ENCODE measurements at places on chromosomes 1 and 21.
A peak's percentile ranks its signal among the peaks of the same experiment; 100 is the strongest.

- H3K27ac ChIP-seq, result no peak overlapping the region
- no peak overlapping the region for H3K4me3 ChIP-seq
- H3K4me1 ChIP-seq, result peaks cover 4% of the 10 kb centered on the region
- H3K27me3 ChIP-seq, result no peaks in the 10 kb centered on the region
- no peak for DNase-seq
- H3K36me3 ChIP-seq, result no peaks in the 10 kb centered on the region
These were observed 80.5 kb upstream of the RALGPS2 start for GRCh38 chr1:178644308-178645120.

- H3K4me3 ChIP-seq, result peak overlapping the region; percentile 33
- no peak overlapping the region for H3K27ac ChIP-seq
- no peaks in the 10 kb centered on the region for H3K27me3 ChIP-seq
- DNase-seq, result no peak
- H3K36me3 ChIP-seq, result no peaks in the 10 kb centered on the region
These were observed 586 bp downstream of the COL24A1 start for GRCh38 chr1:86155807-86156565.

GRCh38 chr1:47645151-47645550, 207.3 kb downstream of the FOXD2 start:
- H3K27ac ChIP-seq, result no peak overlapping the region
- H3K4me1 ChIP-seq, result no peaks in the 10 kb centered on the region
- H3K36me3 ChIP-seq, result no peaks in the 10 kb centered on the region
- H3K27me3 ChIP-seq, result no peaks in the 10 kb centered on the region
- H3K4me3 ChIP-seq, result no peak overlapping the region

DNA sequence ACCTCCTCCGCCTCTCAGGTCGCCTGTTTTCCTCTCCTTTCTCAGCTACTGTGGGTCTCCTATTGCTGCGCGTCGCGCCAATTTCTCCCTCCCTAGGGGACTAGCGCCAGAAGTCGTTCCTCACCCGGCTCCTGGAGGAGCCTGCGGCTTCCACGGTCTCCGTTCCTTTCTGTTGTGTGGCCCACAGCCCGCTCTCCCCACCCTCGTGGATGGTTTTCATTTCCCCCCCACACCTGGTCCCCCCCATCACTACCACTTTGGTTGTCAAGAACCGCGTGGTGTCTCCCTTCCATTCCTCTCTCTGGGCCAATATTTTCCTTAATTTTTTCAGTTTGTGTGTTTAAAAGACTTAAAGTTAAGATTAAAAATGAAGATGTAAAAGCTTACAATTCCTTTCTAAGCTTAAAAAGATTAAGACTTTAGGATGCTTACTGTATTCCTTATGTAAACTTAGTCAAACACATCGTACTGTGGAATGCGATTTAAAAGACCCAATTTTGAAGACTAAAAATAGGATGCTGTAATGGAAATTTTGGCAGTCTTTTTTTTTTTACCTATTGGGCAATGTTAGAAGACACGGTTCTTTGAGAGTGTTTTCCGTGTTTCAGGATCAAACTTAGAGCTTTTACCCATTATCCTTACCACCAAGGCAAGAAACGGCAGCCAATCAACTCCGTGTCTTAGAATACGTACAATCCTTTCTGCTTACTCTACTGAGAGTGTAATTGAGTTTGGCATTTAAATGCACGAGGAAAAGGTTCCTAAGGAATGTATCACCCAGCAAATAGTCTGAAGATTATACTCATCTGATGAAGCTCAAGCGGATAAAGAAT, 773 bp downstream of the CNST start:
- no peak for DNase-seq
- no peaks in the 10 kb centered on the region for H3K27me3 ChIP-seq
- peaks cover 7% of the 10 kb centered on the region for H3K4me1 ChIP-seq

GRCh38 chr1:110696818-110697217, 22.1 kb upstream of the KCNA3 start:
- no peaks in the 10 kb centered on the region for H3K4me1 ChIP-seq
- H3K27me3 ChIP-seq, result no peaks in the 10 kb centered on the region
- H3K27ac ChIP-seq, result no peak overlapping the region

GRCh38 chr1:46481961-46482360, 7.7 kb upstream of the DMBX1 start:
- H3K36me3 ChIP-seq, result no peaks in the 10 kb centered on the region
- no peak overlapping the region for H3K4me3 ChIP-seq

- DNase-seq, result no peak
These were observed 198.7 kb downstream of the SETD4 start for GRCh38 chr21:35861661-35862060.

GRCh38 chr1:240912821-240913220, 300.9 kb upstream of the GREM2 start:
- H3K4me3 ChIP-seq, result no peak overlapping the region
- H3K27ac ChIP-seq, result no peak overlapping the region
- no peaks in the 10 kb centered on the region for H3K27me3 ChIP-seq

- no peak overlapping the region for H3K27ac ChIP-seq
- H3K4me3 ChIP-seq, result no peak overlapping the region
- peaks cover 2% of the 10 kb centered on the region for H3K4me1 ChIP-seq
- no peaks in the 10 kb centered on the region for H3K36me3 ChIP-seq
These were observed 42.0 kb upstream of the SCCPDH start for GRCh38 chr1:246681900-246682895.

DNA sequence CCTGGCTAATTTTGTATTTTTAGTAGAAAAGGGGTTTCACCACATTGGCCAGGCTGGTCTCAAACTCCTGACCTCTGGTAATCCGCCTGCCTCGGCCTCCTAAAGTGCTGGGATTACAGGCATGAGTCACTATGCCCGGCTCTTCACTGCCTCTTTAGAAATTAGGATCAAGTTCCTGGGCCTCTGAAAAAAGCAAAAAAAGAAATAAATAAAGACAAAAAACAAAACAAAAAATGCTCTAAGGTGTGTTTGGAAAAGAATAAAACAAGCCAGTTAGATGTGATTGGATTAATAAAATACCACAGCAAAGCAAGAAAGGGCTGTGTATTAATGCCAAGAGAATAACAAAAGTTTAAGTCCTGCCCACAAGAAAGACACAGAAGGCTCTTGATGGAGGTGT, 4.2 kb upstream of the ABCB10 start:
- H3K27ac ChIP-seq, result no peak overlapping the region
- DNase-seq, result no peak
- H3K4me1 ChIP-seq, result peaks cover 4% of the 10 kb centered on the region
- H3K36me3 ChIP-seq, result no peaks in the 10 kb centered on the region
- H3K27me3 ChIP-seq, result no peaks in the 10 kb centered on the region
- H3K4me3 ChIP-seq, result no peak overlapping the region

DNA sequence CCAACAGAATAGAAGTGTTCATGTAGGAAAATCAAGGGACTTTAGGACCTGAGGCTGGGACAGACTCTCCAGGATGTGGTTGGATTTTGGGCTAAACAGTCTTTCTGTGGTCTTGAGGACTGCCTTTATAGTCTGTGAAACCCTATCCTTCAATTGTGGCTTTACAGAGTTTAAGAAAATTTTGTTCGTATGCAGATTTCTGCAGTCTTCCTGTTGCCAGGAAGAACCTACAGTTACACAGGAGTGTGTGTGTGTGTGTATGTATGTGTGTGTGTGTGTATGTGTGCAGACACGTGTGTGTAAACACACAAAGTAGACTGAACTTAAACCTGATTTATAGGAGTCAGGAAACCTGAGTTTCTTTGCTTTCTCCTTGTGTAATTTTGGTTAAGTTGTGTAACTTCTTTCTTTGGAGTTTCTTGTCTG, 22.8 kb downstream of the NEK7 start:
- H3K27ac ChIP-seq, result no peak overlapping the region
- H3K4me3 ChIP-seq, result no peak overlapping the region
- H3K4me1 ChIP-seq, result peaks cover 8% of the 10 kb centered on the region
- DNase-seq, result no peak
- no peaks in the 10 kb centered on the region for H3K36me3 ChIP-seq

DNA sequence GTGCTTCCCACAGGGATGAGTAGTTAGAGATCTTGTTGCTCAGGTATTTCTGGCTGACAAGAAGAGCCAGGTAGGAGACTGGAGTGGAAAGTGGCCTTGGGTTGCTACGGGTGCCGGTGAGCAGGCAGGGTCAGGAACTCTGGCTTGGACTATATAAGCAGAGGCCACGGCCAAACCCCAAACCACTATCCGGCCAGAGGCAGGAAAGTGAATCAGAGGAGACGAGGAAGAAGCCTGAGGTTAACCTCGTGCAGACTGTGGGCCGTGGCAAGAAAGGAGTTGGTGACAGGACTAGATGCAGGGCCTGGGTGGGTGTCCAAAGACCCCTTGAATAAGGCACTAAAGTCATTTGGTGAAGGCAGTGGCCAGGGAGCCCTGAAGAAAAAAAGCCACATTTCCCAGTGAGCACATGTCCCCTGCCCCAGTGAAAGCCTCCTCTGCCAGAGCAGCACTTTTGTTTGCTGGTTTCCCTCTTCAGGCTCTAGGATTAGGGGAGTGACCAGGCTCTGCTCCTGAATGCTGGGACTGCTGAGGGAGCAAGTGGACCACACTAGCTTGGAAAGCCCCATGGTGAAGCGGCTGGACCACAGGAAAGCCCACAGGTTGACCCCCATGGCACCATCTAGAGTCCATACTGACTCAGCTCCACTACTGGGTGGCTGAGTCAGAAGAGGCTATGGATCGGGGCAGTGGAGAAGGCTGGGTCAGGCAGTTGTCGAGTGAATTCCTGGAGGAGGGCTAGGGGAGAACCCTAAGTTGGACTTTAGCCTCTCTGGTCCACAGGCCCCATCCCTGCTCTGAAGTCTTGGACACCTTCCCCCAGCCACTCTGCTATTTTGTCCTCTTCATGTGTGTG, 23.4 kb downstream of the CSF1 start:
- H3K4me3 ChIP-seq, result no peak overlapping the region
- no peaks in the 10 kb centered on the region for H3K36me3 ChIP-seq
- peaks cover 23% of the 10 kb centered on the region for H3K4me1 ChIP-seq
- DNase-seq, result no peak
- no peak overlapping the region for H3K27ac ChIP-seq

DNA sequence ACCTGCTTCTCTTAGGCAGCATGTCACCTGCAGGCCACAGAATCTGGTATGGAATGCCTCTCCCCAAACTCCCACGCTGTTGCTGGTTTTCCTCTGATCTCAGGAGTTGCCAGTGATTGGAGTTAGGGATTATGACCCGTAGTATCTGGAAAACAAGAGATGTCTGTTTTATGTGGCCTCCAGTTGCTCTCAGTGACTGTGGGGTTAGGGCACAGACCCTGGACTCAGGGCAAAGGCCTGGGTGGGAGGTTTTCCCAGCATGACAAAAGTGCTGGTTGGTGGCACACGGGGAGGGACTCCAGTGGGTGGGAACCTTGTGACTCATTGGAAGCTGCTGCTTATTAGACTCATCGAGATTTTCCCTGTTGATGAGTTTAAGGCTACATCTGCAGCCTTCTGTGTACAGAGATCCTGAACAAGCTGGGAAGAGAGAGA, at the start of gene NR1I3:
Gene NR1I3, minus strand, starts transcription at position 165 of the 435 bp plus-strand sequence. CDS start 1,638 bp downstream, outside the sequence.
- no peak within 1 kb of the TSS for H3K27ac ChIP-seq
- no peaks in the 10 kb centered on the region for H3K4me1 ChIP-seq
- H3K4me3 ChIP-seq, result no peak within 1 kb of the TSS
- H3K27me3 ChIP-seq, result no peaks in the 10 kb centered on the region
- H3K36me3 ChIP-seq, result no peaks in the 10 kb centered on the region
- no peak for DNase-seq

DNA sequence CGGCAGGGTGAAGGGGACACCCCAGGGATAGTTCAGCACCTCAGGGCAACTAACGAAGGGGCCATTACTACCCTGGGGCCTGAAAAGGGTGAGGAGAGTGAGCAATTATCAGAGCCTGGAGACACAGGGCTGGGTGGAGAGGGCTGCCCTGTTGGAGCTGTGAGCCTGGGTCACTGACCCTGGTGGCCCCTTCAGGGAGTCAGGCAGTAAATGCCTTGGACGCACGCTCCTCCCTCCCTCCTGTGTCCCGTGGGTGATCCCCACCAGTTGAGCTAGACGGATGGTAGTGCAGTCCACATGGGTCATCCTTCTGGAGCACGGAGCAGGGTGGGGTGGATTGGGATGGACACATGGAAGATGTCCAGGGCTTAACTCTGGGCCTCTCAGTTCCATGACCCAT, 305.3 kb downstream of the PTPRU start:
- no peaks in the 10 kb centered on the region for H3K27me3 ChIP-seq
- no peak overlapping the region for H3K4me3 ChIP-seq
- no peaks in the 10 kb centered on the region for H3K36me3 ChIP-seq
- no peaks in the 10 kb centered on the region for H3K4me1 ChIP-seq

- H3K27me3 ChIP-seq, result no peaks in the 10 kb centered on the region
- DNase-seq, result no peak
- no peaks in the 10 kb centered on the region for H3K36me3 ChIP-seq
These were observed 278.5 kb upstream of the C1orf174 start for GRCh38 chr1:4178501-4179113.

GRCh38 chr1:199811163-199811562, 216.3 kb upstream of the NR5A2 start:
- H3K27me3 ChIP-seq, result no peaks in the 10 kb centered on the region
- H3K4me1 ChIP-seq, result no peaks in the 10 kb centered on the region
- DNase-seq, result no peak
- H3K36me3 ChIP-seq, result no peaks in the 10 kb centered on the region

DNA sequence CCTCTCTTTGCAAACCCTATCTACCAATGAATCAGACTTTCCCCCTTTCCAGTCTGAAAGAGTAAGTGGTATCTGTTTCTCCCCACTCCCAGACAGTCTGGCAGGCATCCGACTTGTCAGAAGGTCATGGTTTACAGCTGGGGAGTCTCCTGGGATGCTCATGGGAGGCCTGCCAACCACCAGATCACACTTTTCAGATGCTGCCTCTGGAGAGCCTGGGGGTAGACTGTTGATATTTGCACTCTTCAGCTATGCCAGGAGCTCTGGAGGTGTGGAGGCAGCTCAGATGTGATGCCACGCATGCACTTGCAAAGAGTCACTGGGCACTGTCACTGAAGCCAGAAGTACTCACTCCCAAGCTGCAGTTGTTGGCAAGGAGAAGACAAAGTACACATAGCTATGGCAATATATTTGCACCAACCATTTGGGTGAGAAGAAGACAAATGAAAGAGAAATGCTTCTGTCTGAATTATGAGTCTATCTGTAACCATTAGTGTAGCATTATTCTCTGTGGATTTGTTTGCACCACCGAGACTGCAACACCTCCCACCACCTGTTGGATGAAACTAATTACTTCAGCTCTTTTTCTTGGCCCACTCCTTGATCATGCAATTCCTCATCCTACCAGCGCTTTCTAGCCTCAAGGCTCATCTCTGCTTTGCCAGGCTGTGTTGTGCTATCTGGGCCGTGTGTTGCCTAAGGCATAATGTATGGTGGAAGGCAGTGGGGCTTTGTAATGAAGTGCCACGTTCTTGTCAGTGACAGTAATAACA, 133.0 kb upstream of the SPAG17 start:
- H3K4me1 ChIP-seq, result no peaks in the 10 kb centered on the region
- no peaks in the 10 kb centered on the region for H3K36me3 ChIP-seq
- no peak overlapping the region for H3K27ac ChIP-seq
- H3K4me3 ChIP-seq, result no peak overlapping the region
- H3K27me3 ChIP-seq, result no peaks in the 10 kb centered on the region

GRCh38 chr1:44029260-44029910, 1.9 kb downstream of the SLC6A9 start:
- H3K36me3 ChIP-seq, result no peaks in the 10 kb centered on the region
- DNase-seq, result no peak
- H3K4me3 ChIP-seq, result peak overlapping the region; percentile 63
- H3K27ac ChIP-seq, result peak overlapping the region; percentile 92
- no peaks in the 10 kb centered on the region for H3K27me3 ChIP-seq

Data from ovary (tissue), 10 donors.